Coronary artery (tissue), 2 donors: ENCODE measurements at places on chromosomes 7 and 10.
A peak's percentile ranks its signal among the peaks of the same experiment; 100 is the strongest.

DNA sequence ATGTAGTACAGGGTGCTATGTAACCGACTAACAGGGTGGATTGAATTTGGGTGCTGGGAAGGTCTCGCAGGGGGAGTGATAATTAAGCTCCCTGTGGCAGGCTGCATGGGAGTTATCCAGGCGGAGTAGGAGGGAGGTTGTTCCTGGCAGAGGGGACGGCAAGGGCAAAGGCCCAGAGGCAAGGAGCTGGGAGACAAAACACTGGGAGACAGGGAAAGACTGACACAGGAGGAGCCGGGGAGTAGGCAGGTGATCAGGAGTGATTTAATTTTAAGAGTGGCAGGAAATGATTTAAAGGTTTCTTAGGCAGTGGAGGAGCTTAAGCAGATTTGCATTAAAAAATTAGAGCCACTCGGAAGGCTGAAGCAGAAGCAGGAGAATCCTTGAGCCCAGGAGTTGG, 40.7 kb upstream of the LEP start:
- DNase-seq: no peak

DNA sequence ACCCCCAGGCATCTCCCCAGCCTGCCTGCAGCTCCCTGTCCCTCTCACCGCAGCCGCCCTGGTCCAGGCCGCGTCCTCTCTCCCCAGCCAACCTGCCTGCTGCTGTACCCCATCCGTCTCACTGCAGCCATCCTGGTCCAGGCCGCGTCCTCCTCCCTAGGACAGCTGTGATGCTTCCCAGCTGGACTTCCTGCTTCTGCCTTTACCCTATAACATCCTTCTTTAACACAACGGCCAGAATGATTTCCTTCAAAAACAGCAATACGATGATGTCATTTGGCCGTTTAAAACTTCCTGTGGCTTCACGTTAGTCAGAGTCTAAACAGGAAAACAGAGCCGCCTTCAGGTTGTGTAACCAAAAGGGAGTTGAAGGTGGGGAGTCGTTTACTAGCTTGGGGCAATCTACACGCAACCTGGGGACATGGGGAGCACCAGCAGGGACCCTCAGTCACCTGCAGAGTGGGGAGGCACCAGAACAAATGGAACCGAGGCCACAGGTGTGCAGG, 32.2 kb upstream of the ZFAND2A start:
- no peak for DNase-seq

- no peak for DNase-seq
These were observed 40.3 kb upstream of the LHFPL3 start for GRCh38 chr7:104288137-104288536.

DNA sequence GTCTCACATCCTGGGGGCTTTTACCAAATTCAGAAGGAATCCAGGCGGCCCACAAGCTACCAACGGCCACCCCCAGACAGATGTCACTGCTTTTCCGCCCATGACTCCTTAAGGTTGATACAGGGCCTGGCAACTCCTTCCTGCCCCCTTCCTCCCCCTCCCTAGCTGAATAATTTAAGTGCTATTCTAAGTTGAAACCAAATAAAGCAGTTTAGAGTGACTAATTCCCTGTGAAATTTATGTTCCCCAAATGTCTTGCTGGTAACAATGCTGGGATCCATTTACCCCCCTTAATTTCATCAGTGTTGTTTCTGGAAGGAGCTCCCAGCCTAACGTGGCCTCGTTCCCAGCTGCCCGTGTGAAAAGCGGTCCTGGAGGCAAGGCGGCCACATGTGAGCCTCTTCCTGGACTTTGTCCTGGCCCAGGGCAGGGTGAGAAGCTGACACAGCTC, 109.6 kb downstream of the TMEM130 start:
- DNase-seq: peak; percentile 86

DNA sequence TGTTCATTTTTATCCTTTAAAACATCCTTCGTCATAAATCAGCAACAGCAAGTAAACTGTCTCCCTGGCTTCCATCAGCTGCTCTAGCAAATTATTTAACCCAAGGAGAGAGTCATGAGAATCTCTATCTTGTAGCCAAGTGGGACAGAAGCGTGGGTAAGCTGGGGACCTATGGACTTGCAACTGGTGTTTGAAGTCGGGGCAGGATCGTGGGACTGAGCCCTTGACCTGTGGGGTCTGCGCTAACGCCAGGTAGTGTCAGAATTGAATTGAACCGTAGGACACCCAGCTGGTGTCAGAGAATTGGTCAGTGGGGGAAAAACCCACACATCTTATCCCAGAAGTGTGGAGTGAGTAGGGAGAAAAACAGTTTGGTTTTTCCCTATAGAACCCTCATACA, 13.4 kb downstream of the AIFM2 start:
- no peak for DNase-seq

DNA sequence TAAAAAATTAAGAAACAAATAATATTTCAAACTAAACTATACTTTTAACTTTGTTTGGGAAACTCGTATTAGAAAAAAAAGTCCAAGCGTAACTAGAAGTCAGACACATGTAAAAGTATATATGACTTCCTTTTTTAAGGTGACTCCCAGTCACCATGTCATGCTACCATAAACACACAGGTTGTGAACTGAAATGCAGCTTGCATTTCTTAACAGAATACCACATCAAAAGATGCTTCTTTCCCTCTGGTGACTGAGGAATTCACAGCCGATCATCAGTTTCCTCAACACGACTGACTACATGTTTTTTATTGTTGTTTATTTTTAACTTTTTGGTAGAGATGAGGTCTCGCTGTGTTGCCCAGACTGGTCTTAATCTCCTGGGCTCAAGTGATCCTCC, 445.0 kb downstream of the PARD3 start:
- DNase-seq: no peak

DNA sequence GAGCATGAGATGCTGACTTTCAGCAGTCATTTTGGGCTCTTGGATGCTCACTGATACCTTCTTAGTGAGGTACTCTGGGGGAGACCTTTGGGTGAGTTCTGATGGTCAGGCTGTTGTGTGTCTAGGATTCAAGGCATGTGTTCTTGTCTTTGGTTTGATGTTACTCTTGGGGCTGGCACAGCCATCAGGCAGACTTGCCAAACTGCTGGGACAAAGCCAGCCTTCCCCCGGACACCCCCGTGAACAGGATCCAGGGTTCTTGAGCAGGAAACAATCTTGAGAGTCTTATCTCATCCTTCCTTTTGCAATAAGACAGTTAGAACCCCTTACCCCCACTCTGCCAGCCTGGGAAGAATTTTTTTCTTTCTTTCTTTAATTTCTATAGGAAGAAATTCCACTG, 42.2 kb downstream of the SUFU start:
- DNase-seq: peak; percentile 45

DNA sequence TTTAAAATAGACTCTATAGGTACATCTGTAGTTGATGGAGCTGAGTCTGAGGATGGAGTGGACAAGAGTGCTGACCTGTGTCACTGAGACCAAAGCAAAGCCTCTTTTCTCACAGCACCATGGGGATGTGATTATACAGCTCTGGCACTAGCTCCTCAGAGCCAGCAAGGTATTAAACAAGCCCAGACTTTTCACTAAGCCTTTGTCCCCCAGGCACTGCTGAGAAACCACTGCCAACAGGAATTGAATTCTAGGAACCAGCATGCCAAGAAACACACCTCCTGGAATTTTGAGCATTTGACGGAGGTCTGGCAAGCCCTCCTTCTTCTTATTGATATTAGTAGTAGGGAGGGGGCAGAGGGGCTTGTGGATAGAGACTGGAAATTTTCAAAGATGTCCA, 147.0 kb downstream of the C1GALT1 start:
- DNase-seq: no peak

GRCh38 chr10:105070249-105070648, 429.2 kb downstream of the SORCS3 start:
- no peak for DNase-seq

GRCh38 chr10:82796510-82796909, 921.5 kb downstream of the NRG3 start:
- no peak for DNase-seq

DNA sequence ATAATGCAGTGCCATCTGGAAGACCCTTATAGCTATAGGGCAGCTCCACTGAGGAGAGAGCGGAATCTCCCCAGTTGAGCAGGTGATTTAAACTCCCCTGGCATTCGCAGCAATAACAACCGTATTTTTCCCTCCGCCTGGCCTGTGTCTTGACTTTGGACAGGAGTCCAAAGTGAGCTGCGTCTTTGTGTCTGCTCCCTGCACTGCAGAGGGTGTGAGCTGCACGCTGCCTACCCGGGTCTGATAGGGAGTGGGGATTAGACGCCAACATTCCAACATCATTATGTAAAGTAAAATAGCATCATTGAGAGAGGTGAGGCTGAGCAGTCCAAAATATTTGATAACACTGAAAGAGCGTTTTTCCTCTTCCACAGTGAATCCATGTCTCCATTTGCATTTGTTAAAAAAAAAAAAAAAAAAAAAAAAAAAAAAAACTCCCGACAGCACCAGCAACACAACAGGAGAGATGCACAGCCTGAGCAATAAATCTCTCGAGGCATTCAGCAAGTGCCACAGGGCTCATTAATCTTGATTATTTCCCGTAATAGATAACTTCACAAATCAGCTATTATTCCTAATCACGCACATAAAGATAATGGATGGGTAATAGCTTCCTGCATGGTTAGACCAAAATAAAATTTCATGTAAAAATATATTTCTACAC, 68.6 kb downstream of the CELF2 start:
- DNase-seq: no peak

DNA sequence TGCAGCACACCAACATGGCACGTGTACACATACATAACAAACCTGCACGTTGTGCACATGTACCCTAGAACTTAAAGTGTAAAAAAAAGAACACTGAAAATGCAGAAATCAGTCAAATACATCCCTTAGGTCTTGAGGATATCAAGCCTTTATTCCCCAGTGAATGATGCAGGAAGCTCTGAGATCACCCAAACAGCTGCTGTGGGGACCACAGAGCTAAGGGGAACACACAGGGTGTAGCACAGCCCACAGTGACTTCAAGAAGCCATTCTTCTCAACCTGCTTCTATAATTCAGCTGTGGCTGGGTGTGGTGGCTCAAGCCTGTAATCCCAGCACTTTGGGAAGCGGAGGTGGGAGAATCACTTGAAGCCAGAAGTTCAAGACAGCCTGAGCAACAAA, 314.9 kb downstream of the CALN1 start:
- no peak for DNase-seq

DNA sequence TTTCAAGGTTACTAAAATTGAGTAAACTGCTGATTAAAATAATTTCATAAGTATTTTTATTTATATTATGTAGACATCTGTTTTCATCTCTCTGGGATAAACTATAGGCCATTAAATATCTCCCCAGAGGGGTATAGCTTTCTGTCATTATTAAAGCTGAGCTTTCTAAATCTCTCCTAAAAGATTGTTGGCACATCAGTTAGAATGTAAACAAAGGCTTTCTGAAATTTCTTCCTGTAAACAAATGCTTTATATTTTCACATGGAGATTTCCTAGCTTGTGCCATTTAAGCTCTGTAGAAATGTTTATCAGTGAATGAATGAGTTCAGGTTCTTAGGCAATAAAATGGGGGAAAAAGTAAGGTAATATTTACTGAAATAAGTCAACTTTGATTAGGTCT, 35.7 kb downstream of the PPP1R9A start:
- DNase-seq: no peak

DNA sequence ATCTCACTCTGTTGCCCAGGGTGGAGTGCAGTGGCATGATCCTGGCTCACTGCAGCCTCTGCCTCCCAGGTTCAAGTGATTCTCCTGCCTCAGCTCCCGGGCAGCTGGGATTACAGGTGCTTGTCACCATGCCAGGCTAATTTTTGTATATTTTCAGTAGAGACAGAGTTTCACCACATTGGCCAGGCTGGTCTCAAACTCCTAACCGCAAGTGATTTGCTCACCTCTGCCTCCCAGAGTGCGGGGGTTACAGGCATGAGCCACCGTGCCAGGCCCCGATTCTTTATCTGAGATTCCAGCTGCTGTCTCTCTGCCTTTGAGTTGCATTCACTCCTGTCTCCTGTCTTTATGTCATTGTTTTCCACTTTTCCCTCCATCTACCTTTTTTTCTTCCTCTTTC, 168.7 kb downstream of the TMEM178B start:
- DNase-seq: no peak
